ENCODE measurements at places on chromosomes 5 and 9. TPM values are rescaled to one million over a fixed set of nuclear protein-coding genes. Genes with fewer than 3 reads are reported as not detected.

DNA sequence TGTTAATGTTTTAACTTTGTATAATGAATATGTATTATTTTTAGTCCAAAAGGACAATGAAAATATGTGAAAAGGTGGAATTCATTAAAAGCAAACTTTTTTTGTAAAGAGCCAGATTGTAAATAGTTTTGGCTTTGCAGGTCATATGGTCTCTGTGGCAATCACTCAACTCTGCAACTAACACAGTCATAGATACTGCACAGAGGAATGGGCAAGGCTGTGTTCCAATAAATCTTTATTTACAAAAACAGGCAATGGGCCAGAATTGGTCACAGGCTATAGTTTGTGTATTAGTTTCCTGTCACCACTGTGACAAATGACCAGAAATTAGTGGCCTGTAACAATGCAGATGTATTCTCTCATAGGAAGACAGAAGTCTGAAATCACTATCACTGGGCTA is 125.4 kb upstream of the PTCH1 start:
- DNase-seq: no peak

Gene SGCD
- 7.5 TPM for total RNA-seq

GRCh38 chr5:174195517-174195916 is 150.0 kb downstream of the NSG2 start:
- DNase-seq: no peak

- no peak for DNase-seq
Observed at GRCh38 chr9:98570663-98571440, 137.9 kb downstream of the GABBR2 start.

DNA sequence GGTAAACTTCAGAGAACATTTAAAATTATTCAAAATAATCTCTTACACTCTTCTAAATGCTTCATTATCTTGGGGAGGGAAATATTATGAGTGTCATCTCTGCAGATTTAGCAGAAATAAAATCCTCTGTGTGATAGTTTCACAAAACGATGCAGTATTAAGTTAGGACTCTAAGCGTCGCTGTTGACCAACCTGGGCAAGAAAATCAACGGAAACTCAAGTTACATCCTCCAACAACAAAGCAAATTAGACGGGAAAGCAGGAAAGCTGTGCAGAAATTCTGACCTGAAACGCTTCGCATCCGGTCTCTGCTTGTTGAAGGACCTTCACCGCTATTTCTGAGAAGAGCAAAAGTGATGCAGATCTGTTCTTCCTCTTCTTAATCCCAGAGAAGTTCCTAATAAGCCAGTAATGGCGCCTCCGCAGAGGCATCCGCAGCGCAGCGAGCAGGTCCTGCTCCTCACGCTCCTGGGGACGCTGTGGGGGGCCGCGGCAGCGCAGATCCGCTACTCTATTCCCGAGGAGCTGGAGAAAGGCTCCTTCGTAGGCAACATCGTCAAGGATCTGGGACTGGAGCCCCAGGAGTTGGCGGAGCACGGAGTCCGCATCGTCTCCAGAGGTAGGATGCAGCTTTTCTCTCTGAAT is at the start of gene PCDHGA6:
PCDHGA6 (plus strand) TSS at position 219 of the 645 bp plus-strand sequence; CDS start at position 412, 193 bp downstream.
- no peak for DNase-seq

- no peak for DNase-seq
Observed at GRCh38 chr5:17340819-17341218, 123.4 kb downstream of the BASP1 start.

DNA sequence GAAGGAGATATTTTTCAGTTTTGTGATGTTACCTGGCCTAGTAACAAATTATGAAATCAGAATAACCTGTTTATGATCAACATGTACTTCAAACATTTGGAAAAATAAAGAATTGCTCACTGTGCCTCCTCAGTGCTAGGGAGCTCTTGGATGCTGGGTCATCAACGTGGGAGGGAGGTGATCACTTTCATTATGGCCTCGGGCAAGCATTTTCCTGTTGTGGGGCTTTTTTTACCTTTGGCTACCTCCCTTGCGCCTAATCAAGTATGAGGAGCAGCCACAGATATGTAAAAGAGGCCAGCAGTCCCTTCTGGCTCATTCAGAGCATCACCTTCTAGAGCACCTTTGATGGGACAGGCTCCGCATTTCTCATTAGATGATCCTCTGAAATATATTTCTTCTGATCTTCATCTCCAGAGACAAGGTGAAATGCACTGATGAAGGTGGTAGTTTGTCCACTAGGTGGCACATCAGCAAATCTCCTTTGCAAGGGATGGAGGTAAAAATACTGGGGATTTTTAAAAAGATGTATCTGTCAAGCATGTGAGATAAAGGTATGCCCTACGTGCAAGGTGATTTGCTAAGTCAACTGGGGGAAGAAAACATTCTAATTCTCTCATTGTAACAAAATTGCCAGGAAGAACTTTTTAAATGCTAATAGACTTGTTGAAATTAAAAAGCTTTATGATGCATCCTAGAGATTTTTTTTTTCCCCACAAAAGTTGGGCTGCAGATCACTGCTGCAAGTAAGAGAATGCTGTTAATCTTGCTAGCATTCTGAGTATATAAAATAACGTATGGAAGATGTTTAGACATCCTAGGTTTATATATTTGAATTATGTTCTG is 218.2 kb downstream of the MAST4 start:
- no peak for DNase-seq

Gene SCGB3A2
- total RNA-seq: 186 TPM

Gene ORM2
- 3.9 TPM for total RNA-seq

- no peak for DNase-seq
Observed at GRCh38 chr5:33938881-33939280, 2.7 kb downstream of the RXFP3 start.

Gene SPINK13
- not detected for total RNA-seq

DNA sequence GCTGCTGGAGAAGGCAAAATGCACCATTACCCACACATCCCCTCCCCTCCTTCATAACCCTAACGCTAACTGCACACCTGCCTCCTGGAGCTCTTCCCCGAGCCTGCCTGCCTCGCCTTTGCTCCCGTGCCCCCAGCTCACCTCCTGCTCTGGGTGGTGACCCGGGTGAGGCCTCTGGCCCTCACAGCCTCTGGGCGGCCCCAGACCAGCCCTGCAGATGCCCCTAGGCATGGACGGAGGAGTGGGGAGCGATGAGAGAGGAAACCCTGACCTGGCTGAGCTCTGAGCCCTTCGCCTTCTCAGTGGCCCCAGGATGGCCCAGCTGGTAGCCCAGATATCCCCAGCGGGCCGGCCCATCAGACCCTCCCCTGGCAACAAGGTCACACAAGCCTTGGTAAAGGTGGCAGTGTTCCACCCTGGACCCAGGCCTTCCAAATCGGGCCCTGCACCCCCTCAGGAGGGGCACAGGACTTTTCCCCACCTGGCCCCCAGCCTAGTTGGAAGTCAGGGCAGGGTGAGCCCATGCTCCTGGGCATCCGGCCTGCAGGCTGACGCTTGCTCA is 14.5 kb upstream of the CAMSAP1 start:
- DNase-seq: peak; percentile 57

- DNase-seq: no peak
Observed at GRCh38 chr5:157518963-157519362, 56.6 kb downstream of the ADAM19 start.

Gene NOXA1
- 6.5 TPM for total RNA-seq

GRCh38 chr5:81226286-81226685 is 6.8 kb upstream of the CKMT2 start:
- no peak for DNase-seq

DNA sequence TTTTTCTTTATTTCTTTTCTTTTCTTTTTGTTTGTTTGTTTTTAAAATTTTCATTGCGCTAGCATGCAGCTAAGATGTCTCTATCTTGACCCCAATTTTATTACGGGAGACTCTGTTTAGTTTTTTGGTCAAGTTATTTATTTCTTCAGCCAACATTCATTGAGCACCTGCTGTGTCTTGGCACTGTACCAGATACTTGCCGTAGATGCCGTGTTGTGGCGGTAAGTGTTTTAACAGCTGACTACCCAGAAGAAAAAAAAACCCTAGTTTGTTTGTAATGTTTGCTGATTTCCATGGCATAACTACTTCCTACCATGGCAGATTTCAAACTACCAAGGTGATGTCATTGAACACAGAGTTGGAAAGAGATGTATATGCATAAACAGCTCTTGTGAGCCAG is 65.0 kb downstream of the UGCG start:
- no peak for DNase-seq

- DNase-seq: peak; percentile 96
Observed at GRCh38 chr5:177133096-177133852, at the start of gene NSD1. Gene NSD1 (plus strand): TSS chr5:177133773. CDS start chr5:177135104, 1,331 bp downstream.

Data from upper lobe of right lung (tissue), 1 donor.